Urothelium cell line (cell line): ENCODE measurements at places on chromosomes 12 and 14.

DNA sequence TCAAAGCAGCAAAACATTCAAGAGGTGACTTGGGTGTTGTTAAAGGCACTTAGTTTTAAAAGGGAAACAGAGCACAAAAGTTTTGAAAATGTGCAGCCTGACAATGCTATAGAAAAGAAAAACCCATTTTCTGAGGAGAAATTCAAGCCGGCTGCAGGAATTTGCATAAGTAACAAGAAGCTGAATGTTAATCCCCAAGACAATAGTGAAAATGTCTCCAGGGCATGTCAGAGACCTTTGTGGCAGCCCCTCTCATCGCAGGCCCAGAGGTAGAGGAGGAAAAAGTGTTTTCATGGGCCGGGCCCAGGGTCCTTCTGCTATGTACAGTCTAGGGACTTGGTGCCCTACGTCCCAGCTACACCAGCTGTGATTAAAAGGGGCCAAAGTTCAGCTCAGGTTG lies 167.9 kb downstream of the PPFIA2 start:
- no peak for DNase-seq

- DNase-seq, result no peak
Observed at GRCh38 chr12:88273875-88274274, 131.8 kb downstream of the TMTC3 start.

DNA sequence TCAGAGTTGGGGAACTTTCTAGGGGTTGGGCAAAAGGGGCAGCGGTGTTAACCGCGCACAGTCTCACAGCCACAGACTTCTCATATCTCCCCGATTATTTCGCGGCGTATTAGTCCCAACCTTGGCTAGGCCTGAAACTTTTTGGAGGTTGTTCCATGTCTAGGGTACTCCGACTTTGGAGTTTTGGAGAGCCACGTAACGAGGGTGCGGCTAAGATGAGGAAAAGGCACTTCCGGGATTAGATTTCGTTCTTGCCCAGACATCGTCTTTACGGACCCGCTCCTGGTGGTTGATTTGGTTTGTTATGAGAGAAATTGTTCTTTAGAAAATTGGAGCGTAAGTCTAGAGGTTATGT lies 513 bp downstream of the CCNK start:
- peak; percentile 4 for DNase-seq

- no peak for DNase-seq
Observed at GRCh38 chr14:24370748-24371147, 2.8 kb downstream of the NFATC4 start.

GRCh38 chr14:58239244-58240195 lies 5.1 kb upstream of the PSMA3 start:
- peak; percentile 32 for DNase-seq

DNA sequence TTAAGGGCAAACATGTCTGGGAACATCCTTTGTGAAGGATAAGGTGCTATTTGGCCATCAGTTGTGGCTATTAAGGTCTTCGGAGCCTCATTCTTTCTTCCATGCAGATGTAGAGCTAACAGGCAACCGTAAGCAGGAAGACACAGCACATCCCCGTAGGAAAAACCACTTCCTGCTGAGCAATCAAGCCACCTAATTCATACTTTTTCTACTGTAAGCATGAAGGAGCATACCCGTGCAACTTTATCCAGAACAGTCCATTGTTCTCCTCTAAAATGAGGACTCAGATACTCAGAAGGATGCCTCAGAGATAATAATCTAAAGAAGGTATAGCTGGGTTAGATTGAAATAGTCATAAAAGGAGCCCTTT lies 232.0 kb downstream of the PPM1H start:
- DNase-seq, result peak; percentile 26

- DNase-seq, result peak; percentile 38
Observed at GRCh38 chr12:17928708-17929366, 161.2 kb downstream of the RERGL start.
